Calu3 (cell line): ENCODE measurements at places on chromosomes 5 and 9.
A peak's percentile ranks its signal among the peaks of the same experiment; 100 is the strongest.

GRCh38 chr5:15538516-15538915 lies 38.5 kb downstream of the FBXL7 start:
- no peak for DNase-seq

- DNase-seq: no peak
Measured at GRCh38 chr5:78237911-78238310, 56.6 kb downstream of the AP3B1 start.

GRCh38 chr5:136143763-136144162 lies 11.1 kb downstream of the SMAD5 start:
- no peak for DNase-seq

DNA sequence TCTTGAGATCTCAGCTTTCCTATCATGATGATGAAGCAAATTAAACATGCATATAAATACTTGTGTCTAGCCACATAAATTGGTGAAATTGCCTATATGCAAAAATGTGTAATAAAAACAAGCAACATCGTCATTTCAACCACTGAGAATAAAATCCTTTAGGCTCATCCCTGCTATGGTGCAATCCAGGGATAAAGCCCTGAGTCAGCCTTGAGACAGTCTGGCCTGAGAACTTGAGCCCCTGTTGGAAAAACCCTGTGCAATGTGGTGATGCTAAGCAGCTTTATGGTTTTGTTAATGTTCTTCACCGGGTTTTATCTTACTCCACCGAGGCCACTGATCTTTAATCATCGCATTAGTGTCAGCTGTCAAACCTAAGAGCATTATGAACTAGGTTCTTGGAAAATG lies 170.5 kb downstream of the DCP2 start:
- DNase-seq: no peak

GRCh38 chr9:114131808-114132549 lies 23.4 kb upstream of the COL27A1 start:
- no peak for DNase-seq

DNA sequence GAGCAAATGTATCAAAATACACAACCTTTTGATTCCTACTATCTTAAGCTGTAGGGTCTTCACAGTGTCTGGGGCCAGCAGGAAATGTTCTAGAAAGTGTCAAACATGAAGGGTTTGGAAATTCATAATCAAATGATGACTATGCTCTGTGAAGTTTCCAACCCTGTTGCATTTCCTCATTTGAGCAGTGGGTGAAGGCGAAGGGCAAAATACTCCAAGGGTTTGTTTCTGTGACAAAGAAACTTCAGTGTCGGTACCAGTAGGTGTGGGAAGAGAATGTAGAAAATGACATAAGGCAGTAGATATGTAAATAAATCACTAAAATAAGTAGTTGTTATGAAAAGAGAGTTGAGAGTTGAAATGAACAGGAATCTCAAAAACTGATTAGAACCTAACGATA lies 576 bp downstream of the ALDOB start:
- DNase-seq: peak; percentile 46
